ENCODE measurements at places on chromosomes 16 and 17.
A peak's percentile ranks its signal among the peaks of the same experiment; 100 is the strongest.

DNA sequence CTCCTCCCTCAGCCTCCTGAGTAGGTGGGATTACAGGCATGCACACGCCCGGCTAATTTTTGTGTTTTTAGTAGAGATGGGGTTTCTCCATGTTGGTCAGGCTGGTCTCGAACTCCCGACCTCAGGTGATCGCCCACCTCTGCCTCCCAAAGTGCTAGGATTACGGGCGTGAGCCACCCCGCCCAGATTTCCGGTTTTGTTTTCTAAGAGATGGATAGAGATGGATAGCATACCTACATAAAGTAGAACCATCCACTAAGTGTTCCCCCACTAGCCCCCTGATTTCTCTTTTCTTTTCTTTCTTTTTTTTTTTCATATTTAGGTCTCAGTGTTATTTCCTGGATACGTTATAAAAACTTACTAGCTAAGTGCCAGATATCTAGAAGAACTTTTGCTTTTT is 2.0 kb downstream of the WSB1 start:
- H3K27me3 ChIP-seq: no peaks in the 10 kb centered on the region
- H3K4me3 ChIP-seq: peak overlapping the region; percentile 99
- H3K27ac ChIP-seq: no peak overlapping the region
- peaks cover 18% of the 10 kb centered on the region for H3K36me3 ChIP-seq
- no peak for DNase-seq

DNA sequence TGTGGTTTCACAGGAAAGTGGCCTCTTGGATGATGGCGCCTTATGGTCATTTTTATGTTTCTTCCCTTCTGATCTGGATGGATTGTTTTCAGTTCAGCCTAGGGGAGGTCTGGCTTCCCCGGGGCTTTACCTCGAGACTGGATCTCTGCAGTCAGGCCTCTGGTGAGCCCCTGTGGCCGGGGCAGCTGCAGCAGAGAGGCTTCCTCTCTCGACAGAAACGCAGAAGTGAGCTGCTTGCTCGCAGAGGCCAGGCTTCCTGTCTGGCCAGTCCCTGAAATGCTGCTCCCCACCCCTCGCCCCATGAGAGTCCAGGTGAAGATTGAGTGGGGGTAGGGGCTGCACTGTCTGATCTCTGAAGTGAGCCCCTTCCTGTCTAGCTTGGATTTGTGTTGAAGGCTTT is 44.0 kb downstream of the PLCG2 start:
- DNase-seq: peak; percentile 70
- no peak overlapping the region for H3K27ac ChIP-seq
- H3K36me3 ChIP-seq: no peaks in the 10 kb centered on the region
- H3K4me1 ChIP-seq: no peaks in the 10 kb centered on the region

GRCh38 chr17:409308-409847 is 56.8 kb upstream of the RPH3AL start:
- peak overlapping the region; percentile 74 for H3K4me3 ChIP-seq
- no peak overlapping the region for H3K27ac ChIP-seq
- no peaks in the 10 kb centered on the region for H3K4me1 ChIP-seq
- DNase-seq: no peak
- peaks cover 9% of the 10 kb centered on the region for H3K27me3 ChIP-seq
- peaks cover 6% of the 10 kb centered on the region for H3K36me3 ChIP-seq

GRCh38 chr17:1347589-1348323 is 52.3 kb downstream of the YWHAE start:
- H3K27ac ChIP-seq: no peak overlapping the region
- H3K27me3 ChIP-seq: no peaks in the 10 kb centered on the region
- no peaks in the 10 kb centered on the region for H3K4me1 ChIP-seq
- peaks cover 86% of the 10 kb centered on the region for H3K36me3 ChIP-seq
- H3K4me3 ChIP-seq: no peak overlapping the region
- DNase-seq: no peak

DNA sequence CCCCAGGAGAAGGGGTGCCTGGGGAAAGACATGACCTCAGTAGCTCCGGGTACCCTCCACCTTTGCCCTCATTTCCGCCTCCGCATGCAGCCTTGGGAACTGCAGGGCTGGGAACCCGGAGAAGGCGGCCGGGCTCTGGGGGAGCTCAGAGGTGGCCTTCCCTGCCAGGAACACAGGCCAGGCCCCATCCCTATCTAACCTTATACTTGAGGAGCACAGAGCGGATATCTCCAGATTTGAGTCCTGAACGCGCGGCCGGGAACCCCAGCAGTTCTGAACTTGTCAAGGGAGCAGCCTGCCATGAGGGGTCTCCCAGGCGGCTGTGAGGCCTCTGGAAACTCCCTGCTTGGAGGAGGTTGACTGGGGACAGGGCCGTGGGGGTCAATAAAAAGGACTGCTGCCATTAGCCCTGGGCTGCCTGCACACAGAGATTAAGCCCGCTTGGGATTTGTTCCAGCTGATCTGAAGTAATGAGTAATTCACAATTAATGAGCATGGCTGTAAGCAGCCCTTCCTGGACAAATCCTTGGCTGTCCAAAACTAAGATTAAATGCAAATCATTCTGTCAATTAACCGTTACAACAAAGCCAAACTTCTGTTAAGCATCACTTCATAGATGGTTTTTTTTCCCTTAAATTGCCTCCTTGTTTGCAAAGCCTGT is 26.3 kb upstream of the METRNL start:
- H3K36me3 ChIP-seq: no peaks in the 10 kb centered on the region
- H3K4me3 ChIP-seq: no peak overlapping the region
- no peak overlapping the region for H3K27ac ChIP-seq
- peak; percentile 68 for DNase-seq
- H3K4me1 ChIP-seq: no peaks in the 10 kb centered on the region
- no peaks in the 10 kb centered on the region for H3K27me3 ChIP-seq

DNA sequence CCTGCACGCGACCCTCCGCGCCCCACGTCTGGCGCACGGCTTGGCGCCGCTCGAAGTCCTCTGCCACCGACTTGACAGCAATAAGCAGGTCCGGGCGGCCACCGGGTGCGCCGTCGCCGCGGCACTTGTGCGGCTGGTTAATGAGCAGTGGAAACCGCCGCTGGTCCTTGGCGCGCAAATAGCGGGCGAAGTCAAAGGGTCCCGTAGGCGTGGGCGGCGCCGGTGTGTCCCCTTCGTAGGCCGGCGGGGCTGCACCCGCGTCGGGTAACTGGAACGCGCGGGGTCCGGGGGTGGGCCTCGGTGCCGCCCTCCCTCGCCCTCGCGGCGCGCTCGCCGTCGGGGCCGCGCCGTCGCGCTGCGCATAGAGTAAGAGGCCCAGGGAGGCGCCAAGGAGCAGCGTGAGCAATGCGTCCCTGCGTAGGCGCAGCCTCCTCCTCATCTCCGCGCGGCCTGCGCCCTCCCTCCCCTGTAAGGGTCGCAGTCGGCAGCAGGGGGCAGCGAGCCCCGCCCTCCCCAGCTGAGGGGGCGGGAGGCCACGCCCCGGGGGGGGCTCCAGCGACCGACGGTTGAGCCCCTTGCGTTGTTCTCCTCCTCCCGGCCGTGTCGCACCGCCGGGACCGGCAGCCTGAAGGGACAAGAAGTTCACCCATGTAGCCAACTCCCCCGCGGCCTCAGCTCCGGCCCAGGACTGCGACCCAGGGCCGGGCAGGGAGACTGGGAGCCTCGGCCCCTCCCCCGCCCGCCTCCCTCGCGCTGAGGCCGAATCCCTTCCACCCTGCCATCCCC is 558 bp downstream of the B3GNT9 start:
- peaks cover 25% of the 10 kb centered on the region for H3K36me3 ChIP-seq
- peak; percentile 93 for DNase-seq
- H3K27ac ChIP-seq: no peak overlapping the region
- peaks cover 57% of the 10 kb centered on the region for H3K27me3 ChIP-seq
- H3K4me1 ChIP-seq: no peaks in the 10 kb centered on the region
- peak overlapping the region; percentile 75 for H3K4me3 ChIP-seq

DNA sequence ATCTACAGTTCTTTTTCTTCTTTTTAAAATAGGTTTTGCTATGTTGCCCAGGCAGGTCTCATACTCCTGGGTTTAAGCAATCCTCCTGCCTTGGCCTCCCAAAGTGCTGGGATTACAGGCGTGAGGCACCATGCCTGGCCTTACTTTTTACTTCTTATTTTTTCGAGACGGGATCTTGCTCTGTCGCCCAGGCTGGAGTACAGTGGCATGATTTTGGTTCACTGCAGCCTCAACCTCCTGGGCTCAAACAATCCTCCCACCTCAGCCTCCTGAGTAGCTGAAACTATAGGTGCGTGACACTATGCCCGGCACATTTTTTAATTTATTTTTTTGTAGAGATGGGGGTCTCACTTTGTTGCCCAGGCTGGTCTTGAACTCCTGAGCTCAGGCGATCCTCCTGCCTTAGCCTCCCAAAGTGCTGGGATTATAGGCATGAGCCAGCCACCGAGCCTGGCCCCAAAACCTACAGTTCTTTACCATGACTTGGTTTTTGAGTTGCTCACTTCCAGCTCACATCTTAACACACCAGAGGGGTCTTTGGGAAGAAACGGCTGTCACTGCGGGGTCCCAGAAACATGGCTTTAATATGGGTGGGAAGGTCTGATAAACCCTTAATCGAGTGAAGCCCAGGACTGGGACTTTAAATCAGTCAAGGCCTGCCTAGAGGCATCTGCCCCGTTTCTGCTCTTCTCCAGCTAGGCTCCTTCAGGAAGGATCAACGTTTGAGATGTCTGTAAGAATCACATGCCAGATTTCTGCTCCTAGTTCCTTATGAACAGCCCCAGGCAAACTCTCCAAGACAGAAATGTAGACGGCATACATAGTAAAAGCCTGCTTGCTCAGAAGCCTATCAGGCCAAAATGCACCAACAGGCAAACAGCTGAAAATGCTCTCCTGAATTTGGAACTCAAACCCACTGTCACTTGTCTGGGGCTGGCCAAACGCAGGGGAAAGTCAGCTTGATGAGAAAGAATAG is 91.7 kb upstream of the TOB1 start:
- H3K4me3 ChIP-seq: no peak overlapping the region
- no peak overlapping the region for H3K27ac ChIP-seq
- no peak for DNase-seq
- H3K36me3 ChIP-seq: peaks cover 14% of the 10 kb centered on the region

- H3K27ac ChIP-seq: no peak overlapping the region
- no peak for DNase-seq
- peaks cover 9% of the 10 kb centered on the region for H3K4me1 ChIP-seq
- peaks cover 54% of the 10 kb centered on the region for H3K27me3 ChIP-seq
Observed at GRCh38 chr16:66926171-66926947, 1.0 kb upstream of the RRAD start.

- H3K4me1 ChIP-seq: no peaks in the 10 kb centered on the region
- no peak overlapping the region for H3K4me3 ChIP-seq
- H3K27ac ChIP-seq: no peak overlapping the region
Observed at GRCh38 chr17:78804777-78805176, 22.7 kb upstream of the CYTH1 start.

- no peak overlapping the region for H3K4me3 ChIP-seq
- no peaks in the 10 kb centered on the region for H3K27me3 ChIP-seq
- H3K4me1 ChIP-seq: peaks cover 14% of the 10 kb centered on the region
- H3K27ac ChIP-seq: no peak overlapping the region
- DNase-seq: no peak
Observed at GRCh38 chr17:32123782-32124181, 18.5 kb upstream of the RHOT1 start.

GRCh38 chr17:81608605-81609004 is 28.3 kb downstream of the NPLOC4 start:
- no peaks in the 10 kb centered on the region for H3K27me3 ChIP-seq
- H3K4me1 ChIP-seq: no peaks in the 10 kb centered on the region
- no peak overlapping the region for H3K4me3 ChIP-seq
- no peak overlapping the region for H3K27ac ChIP-seq

- DNase-seq: peak; percentile 48
- no peak overlapping the region for H3K27ac ChIP-seq
- H3K4me1 ChIP-seq: no peaks in the 10 kb centered on the region
Observed at GRCh38 chr16:88541831-88542616, 28.2 kb upstream of the ZC3H18 start.

DNA sequence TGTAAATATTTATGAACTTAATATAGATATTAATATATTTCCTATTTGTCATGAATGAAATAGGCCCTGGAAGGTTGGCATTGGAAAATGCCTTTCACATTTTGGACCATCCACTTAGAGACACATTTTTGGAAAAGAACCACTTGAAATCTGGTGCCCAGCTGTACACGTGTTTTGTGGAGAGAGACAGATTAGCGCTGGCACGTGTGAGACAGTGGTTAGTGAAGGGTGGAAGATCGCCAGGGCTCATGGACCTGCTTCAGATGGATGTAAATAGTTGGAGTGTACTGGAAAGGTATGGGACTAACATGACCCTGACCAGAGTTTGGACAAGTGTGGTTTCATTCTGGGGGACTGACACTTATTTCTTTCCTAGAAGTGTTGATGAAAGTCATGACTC is 222.9 kb downstream of the PRKCA start:
- no peaks in the 10 kb centered on the region for H3K27me3 ChIP-seq
- H3K4me3 ChIP-seq: no peak overlapping the region
- no peaks in the 10 kb centered on the region for H3K4me1 ChIP-seq

DNA sequence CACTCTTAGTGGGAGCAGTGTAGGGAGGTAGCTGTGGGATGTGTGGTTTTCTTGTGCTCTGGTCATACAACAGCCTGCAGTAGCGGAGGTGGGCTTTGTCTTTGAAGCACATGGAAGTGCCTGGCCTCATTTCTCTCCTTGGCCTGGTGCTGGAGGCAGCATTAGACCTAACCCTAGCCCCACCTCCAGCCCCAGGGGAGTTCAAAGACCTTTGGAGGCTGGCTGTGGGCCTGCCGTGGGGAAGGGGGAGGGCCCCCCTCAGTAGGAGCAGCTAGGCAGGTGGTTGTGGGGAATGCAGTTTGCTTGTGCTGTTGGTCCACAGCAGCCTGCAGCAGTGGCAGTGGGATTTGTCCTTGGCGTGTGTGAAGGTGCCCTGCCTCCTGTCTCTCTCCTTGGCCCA is 91.7 kb downstream of the BCAS3 start:
- H3K27me3 ChIP-seq: no peaks in the 10 kb centered on the region
- no peak for DNase-seq
- H3K36me3 ChIP-seq: no peaks in the 10 kb centered on the region
- no peaks in the 10 kb centered on the region for H3K4me1 ChIP-seq
- H3K27ac ChIP-seq: no peak overlapping the region
- no peak overlapping the region for H3K4me3 ChIP-seq

GRCh38 chr16:50210266-50211038 is 55.9 kb upstream of the ADCY7 start:
- H3K27ac ChIP-seq: peak overlapping the region; percentile 28
- H3K4me3 ChIP-seq: no peak overlapping the region
- peak; percentile 89 for DNase-seq
- peaks cover 19% of the 10 kb centered on the region for H3K36me3 ChIP-seq
- no peaks in the 10 kb centered on the region for H3K27me3 ChIP-seq

GRCh38 chr17:55322453-55322985 is 57.8 kb downstream of the HLF start:
- H3K4me3 ChIP-seq: no peak overlapping the region
- H3K27ac ChIP-seq: no peak overlapping the region
- H3K36me3 ChIP-seq: no peaks in the 10 kb centered on the region
- peak; percentile 3 for DNase-seq
- no peaks in the 10 kb centered on the region for H3K27me3 ChIP-seq
- H3K4me1 ChIP-seq: no peaks in the 10 kb centered on the region

GRCh38 chr17:61597607-61598006 is 6.6 kb upstream of the NACA2 start:
- no peak overlapping the region for H3K4me3 ChIP-seq
- no peaks in the 10 kb centered on the region for H3K27me3 ChIP-seq
- H3K4me1 ChIP-seq: no peaks in the 10 kb centered on the region
- DNase-seq: no peak
- no peak overlapping the region for H3K27ac ChIP-seq
